ENCODE measurements at places on chromosomes 3 and 15.

- DNase-seq, result no peak
Observed at GRCh38 chr3:28053759-28054158, 187.7 kb upstream of the CMC1 start.

GRCh38 chr3:121601212-121601812 is 8.1 kb downstream of the FBXO40 start:
- DNase-seq, result no peak

- no peak for DNase-seq
Observed at GRCh38 chr3:74075241-74075640, 450.5 kb upstream of the PDZRN3 start.

DNA sequence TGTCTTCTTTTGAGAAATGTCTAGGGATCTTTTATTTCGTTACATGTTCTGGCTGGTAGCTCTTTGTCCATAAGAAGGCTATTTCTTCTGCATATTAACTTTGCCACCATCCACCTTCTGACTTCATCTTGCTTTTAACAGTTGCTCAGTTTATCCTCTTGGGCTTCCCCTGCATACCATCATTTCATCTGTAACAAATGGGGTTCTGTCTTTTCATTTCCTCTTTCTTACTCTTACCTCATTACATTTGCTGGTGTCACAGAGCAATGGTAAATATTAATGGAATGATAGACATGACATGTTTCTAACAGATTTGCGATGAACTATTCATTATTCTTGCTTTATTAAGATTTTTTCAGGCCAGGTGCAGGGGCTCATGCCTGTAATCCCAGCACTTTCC is 62.4 kb downstream of the GASK1A start:
- DNase-seq, result no peak

- DNase-seq, result no peak
Observed at GRCh38 chr15:32029862-32030781, at the start of gene CHRNA7. CHRNA7 (plus strand) TSS chr15:32030515; CDS start chr15:32030595, 80 bp downstream.

GRCh38 chr15:57377478-57377847 is 1.2 kb downstream of the CGNL1 start:
- DNase-seq, result no peak

DNA sequence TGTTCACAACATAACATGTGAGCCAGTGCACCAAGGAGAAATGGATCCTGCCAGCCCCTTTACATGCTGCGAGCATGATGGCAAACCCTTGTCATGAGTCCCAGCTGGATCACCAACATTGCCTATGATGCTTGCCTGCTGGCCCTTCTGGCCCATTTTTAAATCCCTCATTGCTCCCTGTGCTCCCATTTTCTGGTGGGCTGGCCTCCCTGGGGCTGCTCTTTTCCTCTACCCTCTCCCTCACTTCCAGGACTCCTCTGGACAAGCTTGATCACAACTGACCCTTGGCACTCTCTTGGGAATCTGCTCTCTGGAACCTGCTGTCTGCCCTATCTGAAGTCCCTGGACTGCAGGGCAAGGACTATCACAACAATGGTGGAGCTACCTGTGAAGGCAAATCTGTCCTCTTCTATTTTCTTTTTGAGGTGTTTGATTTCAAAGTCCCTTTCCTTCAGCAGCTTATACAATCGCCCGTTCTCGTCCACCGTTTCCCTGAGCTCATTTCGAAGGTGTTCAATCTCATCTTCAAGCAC is 16.3 kb downstream of the CCDC13 start:
- DNase-seq, result no peak

DNA sequence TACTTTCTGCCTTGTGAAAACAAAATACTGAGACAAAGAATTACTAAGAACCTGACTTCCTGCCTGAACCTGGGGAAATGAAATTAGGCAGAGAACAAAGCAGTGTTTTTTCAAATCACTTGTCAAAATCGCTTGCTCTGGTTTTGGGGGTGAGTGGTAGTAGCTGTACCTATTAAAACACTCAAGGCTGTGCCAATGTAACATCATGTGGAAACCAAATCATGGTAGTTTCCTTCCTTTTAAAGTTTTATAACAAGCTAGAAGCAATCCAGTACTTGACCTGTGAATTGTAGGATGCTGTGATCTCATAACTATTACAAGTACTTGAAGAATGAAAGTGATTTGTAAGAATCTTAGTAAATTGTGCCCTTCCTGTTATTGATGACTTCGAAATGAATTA is 6.7 kb downstream of the CMTM8 start:
- no peak for DNase-seq

GRCh38 chr15:55320238-55320550 is 1.2 kb downstream of the PIGB start:
- DNase-seq, result no peak

- DNase-seq, result peak; percentile 57
Observed at GRCh38 chr3:122092460-122093165, 37.5 kb downstream of the CD86 start.

DNA sequence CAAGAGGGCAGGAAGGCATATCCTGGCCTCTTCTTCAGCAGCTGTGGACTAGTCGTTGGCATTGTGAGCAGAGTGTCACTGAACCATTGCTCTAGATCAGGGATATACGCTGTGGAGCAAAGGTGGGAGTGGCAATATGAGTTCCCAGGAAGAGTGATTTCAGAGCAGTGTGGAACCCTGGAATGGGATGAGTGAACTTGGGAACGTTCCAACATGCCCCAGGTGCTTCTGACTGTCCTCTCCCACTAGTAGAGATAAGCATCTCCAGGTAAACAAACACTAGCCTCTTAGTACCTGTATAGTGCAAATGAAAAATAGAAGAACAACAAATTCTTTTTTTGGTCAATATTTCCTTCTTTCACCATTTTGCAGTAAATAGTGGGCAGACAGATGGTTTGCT is 123.6 kb upstream of the VEPH1 start:
- DNase-seq, result no peak

- DNase-seq, result no peak
Observed at GRCh38 chr15:48778331-48778730, 32.5 kb downstream of the CEP152 start.

DNA sequence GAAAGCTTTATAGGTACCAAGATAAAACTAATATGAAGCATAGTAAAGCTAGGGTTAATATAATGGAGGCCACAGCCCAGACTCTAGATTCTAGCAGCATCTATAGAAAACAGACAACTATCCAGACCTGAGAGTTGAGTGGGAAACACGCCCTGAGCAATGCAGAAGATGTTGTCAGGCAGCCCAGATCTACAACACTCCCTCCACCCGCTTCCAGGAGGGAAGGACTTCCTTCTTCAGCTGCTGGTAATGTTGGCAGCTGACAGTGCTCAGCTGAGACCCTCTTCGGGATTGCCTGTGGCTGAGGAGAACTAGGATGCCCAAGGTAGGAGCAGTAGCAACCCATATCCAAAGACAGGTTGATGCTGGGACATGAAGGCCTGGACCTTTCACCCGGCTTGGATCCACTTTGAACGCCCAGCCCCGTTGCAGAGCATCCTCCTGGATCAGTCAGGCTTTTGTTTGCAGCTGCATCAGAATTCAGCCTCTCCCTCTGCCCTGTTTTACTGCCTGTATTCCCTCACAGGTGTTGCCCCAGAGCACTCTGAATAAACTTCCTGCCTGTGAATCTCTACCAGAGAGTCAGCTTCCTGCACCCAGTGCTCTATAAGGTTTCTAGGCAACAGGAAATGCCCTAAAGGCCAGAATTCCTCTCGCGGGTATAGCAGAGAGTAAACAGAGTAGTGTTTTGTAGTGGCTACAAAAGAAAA is 174.7 kb upstream of the IL12A start:
- DNase-seq, result no peak

GRCh38 chr3:187014417-187014864 is 84.1 kb downstream of the ST6GAL1 start:
- no peak for DNase-seq

DNA sequence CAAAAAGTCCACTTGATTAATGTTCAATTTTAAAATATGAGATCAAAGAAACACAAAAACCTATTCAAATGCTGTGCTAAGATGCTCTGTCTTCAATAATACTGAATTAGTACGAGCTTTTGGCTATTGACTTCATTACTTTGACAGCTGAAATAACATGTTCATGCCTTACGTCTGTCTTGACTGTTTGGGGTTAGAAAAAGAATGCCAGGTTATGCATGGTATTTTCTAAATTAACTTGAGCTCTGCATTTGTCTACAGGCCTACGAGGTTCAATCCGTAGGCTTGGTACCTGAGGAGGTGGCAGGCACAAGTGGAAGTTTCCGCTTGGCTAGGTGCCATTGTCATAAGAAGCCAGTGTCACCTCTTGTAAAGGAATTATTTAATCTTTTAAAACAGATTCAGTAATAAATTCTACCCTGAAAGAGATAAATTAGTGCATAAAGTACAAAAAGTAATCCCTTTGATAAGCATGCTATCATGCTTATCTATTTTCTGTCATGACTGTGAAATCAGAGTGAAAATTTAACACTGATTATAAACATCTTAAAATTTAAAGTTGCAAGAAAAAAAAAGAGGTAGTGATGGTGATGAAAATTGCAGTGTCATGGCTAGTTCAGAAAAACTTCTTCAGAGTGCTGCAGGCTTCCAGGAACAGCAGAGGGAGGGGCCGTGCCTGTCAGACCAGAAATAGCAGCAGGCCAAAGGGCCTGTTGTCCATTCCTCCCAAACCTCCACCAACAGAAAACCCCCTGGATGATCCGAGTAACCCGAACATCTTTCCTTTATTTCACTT is 115.7 kb downstream of the ARRDC4 start:
- DNase-seq, result no peak

DNA sequence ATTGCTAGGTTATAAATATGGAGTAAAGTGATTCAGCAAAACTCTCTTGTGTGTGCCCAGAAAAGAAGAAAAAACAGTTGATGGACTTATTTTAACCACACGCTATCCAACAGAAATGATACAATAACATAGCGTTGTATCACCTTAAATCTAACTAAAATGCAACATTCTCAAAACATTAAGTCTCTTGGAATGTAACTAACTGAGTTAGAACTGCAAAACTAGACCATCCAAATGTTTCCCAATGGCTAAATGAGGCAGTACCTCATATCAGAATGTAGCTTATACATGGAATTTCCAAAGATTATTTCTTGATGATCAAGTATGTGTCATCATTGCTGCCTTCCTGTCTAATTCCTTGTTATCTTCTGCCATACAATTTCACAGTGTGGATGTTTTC is 187.9 kb downstream of the CNTN3 start:
- DNase-seq, result no peak

DNA sequence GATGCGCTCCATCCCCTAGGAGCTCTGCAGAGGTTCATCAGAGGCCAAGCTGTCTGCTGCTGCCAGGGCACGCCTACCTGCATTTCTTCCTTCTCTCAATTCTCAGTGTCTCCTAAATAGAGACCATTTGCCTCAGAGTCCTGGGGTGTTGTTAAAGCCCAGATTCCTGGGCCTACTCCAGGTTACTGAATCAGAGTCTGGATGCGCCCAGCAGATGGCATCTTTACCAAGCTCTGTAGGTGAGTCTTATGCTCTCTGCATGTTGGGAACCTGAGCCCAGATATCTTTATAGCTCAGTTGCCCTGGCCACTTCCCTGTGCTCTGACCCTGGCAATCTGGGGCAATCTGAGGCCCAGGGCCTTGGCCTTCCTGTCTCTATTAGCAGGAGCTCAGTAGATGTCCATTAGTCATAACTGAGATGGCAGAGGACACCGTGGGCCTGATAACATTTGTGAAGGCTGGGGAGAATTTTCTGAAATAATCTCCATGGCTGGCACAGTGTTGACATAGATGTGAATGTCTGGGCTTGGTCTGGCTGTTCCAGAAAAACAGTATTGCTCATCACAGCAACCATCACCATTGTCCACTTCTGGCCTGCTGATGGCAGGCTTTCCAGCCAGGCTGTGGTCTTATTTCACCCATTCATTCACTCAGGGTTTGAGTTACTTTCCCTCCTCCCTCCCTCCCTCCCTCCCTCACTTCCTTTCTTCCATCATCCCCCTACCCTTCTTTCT is 13.3 kb upstream of the RBP1 start:
- DNase-seq, result no peak

GRCh38 chr3:143220741-143221140 is 101.2 kb downstream of the CHST2 start:
- DNase-seq, result no peak

- no peak for DNase-seq
Observed at GRCh38 chr15:72778796-72779195, 4.8 kb downstream of the ADPGK start.
